ENCODE measurements at places on chromosomes 3 and 15.

GRCh38 chr15:56369234-56369633 lies 4.0 kb downstream of the TEX9 start:
- DNase-seq: no peak

DNA sequence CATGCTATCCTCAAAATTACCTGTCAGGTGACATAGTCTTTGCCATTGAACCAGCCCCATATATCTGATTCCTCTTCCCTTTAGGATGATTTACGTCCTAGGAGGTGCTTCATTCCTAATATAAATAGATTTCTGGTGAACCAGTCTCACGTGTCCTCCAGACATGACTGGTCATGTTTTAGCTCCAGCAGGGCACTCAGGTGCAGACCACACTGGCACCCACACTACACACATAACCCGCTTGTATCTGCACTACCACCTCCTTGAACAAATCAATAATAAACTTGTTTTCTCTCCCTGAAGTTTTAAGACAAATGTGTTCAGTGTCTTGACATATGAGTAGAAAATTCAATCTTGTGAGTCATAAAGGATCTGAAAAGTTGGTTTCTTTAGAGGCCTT lies 155.5 kb downstream of the GOLIM4 start:
- DNase-seq: no peak

- DNase-seq: no peak
These were observed 152.9 kb downstream of the RAB11A start for GRCh38 chr15:66022163-66022525.

DNA sequence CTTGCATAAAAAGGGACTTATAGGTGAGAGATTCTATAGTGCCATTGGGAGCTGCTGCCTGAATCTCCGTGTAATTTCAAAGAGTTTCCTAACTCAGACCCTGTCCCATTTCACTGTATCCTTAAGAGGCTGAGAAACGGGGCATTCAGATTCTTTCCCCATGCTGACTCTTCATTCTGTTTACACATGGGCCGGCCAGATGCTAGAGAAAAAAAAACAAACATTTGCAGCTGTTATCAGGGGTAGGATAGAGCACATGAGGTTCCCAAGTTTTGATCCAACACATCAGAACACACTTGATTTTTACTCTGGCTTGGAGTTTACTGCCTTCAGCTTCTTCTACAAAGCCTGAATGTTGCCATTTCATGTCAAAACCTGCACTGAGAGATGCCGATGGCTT lies 215.9 kb upstream of the TPRG1 start:
- no peak for DNase-seq

GRCh38 chr3:149209431-149209830 lies 12.2 kb downstream of the CP start:
- DNase-seq: no peak

DNA sequence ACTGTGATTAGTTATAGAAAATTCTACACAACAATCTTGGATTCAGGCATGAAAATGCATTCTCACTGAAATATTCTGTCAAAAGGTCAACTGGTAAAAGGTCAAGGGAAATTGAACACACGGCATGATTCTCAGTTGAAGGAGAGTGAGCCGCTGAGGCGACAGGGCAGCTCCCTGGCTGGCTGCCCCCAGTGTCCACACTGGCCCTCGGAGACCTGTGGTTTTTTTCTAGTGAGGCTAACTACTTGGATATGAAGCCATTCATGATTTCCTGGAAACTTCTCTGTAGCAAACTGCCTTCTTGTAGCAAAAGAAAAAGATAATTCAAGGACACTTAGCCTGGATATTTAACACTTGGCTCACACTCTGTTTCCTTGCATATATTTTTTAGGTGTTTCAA lies 37.2 kb downstream of the AADACL2 start:
- no peak for DNase-seq

GRCh38 chr15:33902043-33902442 lies 66.3 kb upstream of the CHRM5 start:
- no peak for DNase-seq

GRCh38 chr15:34810443-34811129 lies 15.2 kb upstream of the ACTC1 start:
- peak; percentile 95 for DNase-seq

GRCh38 chr3:112084980-112085705 lies 1.0 kb upstream of the C3orf52 start:
- DNase-seq: no peak

DNA sequence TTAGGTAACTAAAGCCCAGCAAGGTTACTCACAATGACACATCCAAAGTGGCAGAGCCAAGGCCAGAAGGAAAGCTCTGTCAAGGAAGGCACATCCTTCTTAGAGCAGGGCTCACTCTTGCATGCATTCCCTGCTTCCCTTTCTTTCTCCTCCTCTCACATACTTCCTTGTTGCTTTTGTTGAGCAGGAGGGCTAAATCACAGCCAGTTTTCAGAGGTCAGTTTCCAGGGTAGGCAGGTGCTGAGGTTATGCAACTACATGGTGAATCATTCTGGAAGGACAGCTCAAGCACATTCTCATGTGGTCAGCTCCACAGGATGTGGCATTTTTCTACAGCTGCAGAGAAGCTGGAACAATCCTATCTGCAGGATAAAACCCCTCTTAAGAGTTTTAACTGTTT lies 275.6 kb downstream of the ZNF621 start:
- DNase-seq: peak; percentile 54

DNA sequence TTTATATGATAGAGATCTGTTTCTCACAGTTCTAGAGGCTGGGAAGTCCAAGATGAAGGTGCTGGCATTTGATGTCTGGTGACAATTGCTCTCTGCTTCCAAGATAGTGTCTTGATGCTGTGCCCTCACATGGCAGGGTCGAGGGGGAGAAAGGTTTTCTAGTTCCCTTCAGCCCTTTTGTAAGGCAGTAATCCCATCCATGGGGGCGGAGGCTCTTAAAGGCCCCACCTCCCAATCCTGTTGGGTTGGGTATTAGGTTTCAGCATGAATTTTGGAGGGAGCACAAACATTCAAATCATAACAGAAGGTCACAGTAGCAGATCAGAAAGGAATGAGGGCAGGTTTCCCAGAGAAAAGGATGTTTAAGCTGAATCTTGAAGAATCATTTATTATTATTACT lies 601.7 kb upstream of the ZNF717 start:
- no peak for DNase-seq

DNA sequence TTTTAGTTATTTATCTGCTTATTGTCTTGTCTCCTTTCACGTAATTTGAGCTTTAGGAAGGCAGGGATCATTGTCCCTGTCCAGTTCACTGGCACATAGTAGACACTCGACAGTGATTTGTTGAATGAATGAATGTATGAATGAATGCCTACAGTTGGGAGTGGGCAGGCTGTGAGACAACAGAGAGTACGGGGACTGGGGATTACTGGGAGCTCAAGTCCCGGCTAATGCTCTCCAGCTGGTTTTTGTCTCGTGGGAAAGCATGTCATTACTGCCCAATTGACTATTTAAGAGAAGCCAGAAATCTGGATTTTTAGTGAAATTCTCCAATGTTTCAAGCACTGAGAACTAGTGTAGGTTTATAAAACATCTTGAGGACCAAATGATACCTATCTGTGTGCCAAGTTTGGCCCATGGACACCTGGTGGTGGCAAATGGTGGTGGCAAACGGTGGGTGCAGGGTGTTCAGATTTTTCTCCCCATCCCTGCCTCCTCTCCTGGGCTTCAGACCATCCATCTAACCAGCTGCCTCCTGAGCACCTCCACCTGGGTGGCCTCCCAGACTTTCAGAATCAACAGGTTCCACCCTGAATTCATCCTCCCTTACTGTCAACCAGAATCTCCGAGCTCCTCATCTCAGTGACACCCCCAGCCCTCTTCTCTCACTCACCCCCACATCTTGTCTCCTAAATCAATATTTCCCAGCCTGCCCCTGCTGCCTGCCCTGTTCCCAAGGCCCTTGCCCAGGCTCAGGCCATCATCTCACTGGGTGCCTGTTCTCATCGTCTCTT lies 36.2 kb upstream of the TRH start:
- DNase-seq: no peak

GRCh38 chr3:194285024-194285849 lies 65.9 kb downstream of the CPN2 start:
- DNase-seq: peak; percentile 34

DNA sequence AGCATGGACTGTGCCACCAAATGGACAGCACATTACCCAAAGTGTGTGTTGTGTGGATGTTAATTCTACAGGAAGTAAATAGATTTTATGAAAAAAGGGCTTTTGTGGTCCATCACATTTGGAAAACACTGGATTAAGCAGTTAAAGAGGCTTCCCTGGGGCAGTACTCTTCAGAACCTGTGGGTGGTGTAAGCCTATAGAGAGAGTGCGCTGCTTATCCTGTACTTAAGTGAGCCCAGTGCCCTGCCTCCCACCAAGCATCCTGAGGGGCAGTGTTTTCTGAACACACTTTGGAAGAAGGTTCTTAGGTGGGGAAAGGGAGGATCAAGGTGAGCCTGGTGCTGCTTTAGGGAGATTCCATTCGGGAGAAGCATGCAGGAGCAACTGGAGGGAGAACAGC lies 10.9 kb downstream of the TTLL3 start:
- no peak for DNase-seq

DNA sequence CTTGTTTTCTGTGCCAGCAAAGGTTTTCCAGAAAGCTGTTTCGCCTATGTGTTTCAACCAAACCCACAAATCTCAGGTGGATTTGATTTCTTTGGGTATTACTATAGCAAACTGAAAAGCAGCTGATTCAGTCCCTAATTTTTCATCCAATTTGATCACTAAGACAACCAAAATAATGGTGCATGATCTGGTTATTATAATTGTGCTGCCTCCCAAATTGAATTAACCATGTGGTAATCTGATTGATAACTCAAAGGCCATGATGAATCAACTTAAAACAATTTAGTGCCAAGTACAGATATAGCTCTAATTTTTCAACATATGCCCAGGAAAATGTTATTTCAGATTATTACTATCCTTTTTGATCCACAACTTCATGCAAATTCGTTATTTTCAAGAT lies 30.6 kb downstream of the PRTG start:
- no peak for DNase-seq

- DNase-seq: peak; percentile 69
These were observed 163.7 kb downstream of the PLD1 start for GRCh38 chr3:171646357-171647133.

DNA sequence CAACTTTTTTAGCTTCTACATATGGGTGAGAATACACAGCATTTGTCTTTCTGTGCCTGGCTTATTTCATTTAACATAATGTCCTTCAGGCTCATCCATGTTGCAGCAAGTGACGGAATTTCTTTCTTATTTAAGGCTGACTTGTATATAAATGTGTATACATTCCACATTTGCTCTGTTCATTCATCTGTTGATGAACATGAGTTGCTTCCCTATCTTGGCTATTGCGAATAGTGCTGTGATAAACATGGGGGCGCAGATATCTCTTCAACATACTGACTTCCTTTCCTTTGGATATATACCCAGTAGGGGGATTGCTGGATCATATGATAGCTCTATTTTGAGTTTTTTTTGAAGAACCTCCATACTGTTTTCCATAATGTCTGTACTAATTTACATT lies 332.5 kb downstream of the CACNA2D3 start:
- no peak for DNase-seq

GRCh38 chr3:101642441-101642840 lies 34.5 kb downstream of the ZBTB11 start:
- DNase-seq: no peak

DNA sequence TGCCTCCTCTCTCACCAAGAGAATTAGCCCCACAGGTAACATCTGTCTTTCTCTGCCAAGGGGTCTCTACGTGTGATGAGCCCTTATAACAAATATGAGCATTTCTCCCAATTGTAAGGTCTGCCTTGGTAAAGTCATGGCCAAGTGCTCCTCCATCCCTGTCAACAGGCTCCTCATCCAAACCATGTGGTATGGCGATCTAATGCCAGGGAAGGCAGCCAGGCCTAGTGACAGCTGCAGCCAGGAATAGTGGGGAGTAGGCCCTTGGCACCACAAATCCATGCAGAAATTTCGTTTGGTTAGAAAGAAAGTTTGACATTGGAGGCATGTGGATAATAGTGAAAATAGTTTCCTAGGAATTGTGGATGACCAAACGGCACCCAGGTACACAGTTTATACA lies 4.7 kb upstream of the LRTM1 start:
- DNase-seq: no peak

DNA sequence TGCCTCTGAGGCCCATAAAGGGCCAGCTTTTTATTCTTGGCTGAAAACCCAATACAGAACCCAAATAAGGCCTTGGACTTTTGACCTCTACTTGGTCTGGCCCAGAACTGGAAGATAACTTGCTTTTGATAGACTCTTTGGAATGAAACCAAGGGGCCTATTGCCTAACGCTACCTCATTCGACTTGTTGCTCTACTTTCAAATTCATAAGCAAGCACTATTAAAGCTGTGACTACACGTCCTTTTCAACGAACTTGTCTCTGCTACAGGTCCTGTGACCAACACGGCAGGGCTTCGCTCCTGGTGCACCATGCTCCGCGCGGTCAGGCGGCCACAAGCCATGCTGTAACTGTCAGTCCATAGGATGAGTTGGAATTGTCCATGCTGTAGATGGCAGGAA lies 385.4 kb downstream of the MFSD1 start:
- no peak for DNase-seq

- DNase-seq: no peak
These were observed 70.5 kb downstream of the LRTM1 start for GRCh38 chr3:54857343-54857742.

DNA sequence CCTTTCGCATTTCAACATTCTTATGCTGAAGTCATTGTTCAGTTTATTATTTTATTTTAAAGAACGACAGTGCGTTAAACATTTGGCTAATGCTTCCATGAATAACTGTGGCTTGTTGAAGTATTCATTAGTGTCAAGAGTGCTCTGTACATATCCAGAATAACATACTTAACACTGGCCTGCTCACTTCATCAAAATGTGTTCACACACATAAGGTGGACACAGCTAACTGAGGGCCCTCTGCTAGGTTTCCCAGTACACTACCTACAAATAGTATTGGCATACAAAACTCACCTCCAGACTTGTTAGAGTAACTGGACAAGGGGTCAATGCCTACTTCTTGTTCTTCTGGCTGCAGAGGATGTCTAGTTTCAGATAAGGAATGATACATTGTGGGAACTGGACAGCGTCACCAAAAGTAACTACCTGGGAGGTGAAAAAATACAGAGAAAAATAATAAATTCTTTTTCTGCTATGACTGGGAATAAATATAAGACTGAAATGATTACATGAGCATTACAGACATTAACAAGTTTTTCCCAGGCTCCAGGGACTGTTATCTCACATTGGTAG lies 234.2 kb downstream of the TBC1D5 start:
- no peak for DNase-seq

- no peak for DNase-seq
These were observed 74.3 kb upstream of the P2RY1 start for GRCh38 chr3:152760591-152760990.

DNA sequence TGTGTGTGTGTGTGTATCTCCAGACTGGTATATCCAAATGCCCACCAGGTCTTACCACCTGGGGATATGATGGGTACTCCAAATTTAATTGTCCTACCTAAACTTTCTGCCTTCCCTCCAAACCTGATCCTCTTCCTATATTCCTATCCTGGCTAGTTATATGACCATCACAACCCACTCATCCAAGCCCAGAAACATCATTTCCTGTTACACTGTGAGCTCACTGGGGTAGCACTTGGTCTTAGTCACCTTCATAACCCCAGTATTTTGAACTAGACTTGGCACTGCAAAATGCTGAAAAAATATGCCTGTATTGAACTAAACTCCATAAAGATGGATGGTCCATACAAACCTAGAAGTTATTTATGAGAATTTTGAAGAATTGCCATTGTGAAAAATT lies 178.8 kb upstream of the EIF1B start:
- DNase-seq: peak; percentile 13

Data from fibroblast of skin of back (primary cell).